Breast epithelium (tissue), 4 donors: ENCODE measurements at places on chromosomes 6 and 20.

GRCh38 chr20:20549704-20550103 lies 162.7 kb downstream of the RALGAPA2 start:
- no peak for DNase-seq

DNA sequence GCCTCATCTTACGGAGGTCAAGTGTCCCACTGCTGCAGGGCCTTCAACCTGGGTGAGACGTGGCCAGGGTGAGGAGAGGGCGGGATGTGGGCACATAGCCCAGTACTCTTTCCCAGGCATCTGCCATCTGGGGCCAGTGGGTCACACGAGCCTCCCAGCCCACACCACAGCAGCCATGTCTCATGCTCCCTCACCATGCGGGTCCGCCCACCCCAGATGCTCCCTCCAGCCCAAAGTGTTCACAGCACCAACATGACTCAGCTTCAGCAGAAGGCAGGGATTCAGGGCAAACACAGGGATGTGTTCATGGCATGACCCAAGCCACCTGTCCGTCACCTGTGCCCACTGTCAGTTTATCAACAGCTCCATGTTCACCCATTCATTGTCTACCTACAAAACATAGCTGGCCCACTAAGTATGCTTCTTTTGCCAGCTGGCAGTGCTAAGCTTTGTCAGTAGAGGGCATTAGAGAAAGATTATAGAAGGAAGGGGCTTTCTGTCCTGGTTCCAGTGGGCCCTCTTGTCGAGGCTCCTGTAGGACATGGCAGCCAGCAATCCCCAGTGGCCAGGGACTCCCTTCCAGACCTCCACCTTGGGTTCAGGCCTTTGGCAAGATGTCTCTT lies 109.2 kb downstream of the FOXF2 start:
- no peak for DNase-seq

- no peak for DNase-seq
Measured at GRCh38 chr6:15363523-15364400, 117.9 kb downstream of the JARID2 start.

GRCh38 chr6:137111296-137112066 lies 62.0 kb downstream of the IL22RA2 start:
- DNase-seq = no peak

GRCh38 chr6:52555518-52556233 lies 21.2 kb downstream of the TRAM2 start:
- DNase-seq = no peak

DNA sequence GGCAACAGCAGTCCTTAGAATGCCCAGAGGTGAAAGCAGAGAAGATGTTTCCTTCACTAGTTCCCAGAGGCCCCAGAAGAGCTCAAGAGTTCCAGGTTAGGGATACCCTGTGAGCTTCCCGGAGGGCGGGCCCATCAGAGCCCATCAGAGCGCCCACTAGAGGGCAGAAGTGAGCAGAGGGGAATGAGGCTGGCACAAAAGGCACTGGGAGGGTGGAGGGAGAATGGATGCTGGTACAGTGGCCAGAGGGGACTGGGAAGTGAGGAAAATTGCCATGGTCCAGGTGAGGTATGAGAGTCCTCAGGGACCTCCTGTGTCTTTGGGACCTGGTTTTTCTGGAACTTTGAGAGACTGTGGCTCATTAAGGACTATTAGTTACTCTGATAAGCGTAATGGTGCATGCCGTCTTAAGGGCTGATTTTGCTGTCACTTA lies 57.3 kb downstream of the LINC00237 start:
- no peak for DNase-seq

GRCh38 chr20:5606350-5606749 lies 143.9 kb upstream of the SHLD1 start:
- no peak for DNase-seq

DNA sequence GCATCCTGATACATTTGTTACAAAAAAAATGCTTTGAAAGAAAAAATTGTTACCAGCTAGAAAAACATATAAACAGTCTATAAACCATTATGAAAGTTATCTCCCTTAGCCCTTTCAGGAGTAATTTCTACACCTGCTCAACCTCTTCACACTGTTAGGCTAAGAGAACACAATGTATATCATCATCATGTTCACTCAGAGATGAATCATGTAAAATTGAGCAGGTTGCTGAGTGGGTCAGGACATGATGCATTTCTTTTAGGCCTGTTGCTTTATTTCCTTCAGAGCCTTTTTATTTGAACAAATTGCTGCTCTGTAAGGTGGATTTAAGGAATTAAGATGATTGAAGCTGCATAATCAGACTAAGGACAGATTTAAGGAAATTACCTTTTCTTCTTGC lies 531.3 kb upstream of the MAN1A1 start:
- DNase-seq = no peak

DNA sequence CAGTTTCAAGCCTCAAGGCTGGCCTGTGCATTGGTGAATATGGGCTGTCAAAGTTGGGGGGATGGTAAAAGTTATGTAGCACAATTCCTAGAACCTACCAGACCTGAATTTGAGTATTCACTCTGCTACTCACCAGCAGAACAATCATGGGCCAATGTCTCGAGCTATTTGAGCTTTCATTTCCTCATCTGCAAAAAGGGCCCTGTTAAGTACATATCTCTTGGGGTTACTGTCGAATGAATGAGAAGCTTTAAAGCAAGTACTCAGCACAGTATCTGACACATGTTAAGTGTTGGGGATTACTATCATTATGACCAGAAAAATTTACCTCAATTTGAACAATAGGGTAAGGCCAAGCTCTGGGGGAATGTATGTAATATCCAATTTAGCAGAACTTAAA lies 13.5 kb upstream of the ENPP4 start:
- no peak for DNase-seq

- no peak for DNase-seq
Measured at GRCh38 chr20:25319241-25320034, 71.2 kb downstream of the ABHD12 start.

DNA sequence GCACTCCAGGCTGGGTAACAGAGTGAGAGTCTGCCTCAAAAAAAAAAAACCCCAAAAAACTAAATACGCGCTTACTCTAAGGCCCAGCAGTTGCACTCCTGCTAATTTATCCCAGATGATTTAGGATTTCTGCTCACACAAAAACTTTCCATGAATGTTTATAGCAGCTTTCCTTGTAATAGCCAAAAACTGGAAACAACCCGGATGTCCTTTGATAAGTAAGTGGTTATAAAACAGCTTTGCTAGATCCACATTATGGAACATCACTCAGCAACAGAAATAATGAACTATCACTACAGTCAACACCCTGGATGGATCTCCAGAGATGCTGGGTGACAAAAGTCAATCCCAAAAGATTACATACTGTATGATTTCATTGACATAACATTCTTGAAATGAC lies 220.4 kb upstream of the JARID2 start:
- no peak for DNase-seq

GRCh38 chr6:86255973-86256372 lies 613.3 kb upstream of the SYNCRIP start:
- no peak for DNase-seq

DNA sequence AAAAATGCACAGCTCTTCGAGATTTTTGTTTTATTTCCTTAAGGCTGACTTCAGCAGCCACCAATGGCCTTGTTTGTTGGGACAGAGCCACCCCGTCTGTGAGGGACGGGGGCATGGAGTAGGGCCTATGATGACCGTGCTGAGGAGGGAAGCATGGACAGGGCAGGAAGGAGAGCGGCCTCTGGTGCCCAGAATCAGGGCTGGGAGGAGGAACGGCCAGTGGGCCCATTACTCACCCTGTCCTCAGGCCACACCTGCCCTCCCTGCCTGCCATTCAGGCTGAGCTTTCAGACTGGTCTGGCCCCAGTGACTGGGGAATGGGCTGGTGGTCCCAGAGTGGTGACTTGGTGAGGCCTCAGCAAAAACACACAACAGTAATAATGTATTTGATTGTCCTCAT lies 104.4 kb downstream of the SMOC2 start:
- DNase-seq = no peak

DNA sequence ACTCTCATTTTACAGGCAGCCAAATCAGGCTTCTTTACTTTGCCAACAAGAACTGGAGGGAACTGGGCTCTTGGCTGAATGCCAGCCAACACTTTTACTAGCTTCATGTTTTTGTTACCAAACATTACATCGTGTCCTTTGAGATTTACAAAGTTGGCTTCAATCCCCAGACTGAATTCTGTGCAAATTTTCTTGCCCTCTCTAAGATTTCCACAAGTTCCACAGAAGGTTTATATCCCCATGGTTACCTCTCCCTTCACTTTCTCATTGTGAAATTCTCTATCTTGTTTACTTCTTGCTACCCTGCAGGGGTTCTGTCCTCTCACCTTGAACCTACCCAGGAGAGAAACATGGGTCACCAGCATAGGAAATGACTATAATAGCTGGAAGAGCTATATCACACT lies 37.6 kb upstream of the PLCB1 start:
- peak; percentile 75 for DNase-seq

DNA sequence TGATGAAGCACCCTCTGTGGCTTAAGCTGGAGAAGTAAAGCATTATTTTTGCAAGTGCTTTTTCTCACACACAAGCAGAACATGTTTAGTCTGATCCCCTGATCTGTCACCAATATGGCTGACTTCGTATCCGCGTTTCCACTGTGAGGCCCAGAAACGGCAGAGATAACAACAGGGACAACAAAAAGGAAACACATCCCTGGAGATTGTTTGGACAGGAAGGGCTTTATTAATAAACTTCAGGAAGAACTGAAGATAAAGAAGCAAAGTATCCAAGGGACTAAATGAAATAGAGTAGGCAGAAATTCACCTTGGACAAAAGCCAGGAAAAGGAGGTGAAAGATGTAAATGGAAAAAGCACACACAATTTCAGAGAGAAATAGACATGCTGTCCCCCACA lies 49.2 kb downstream of the RARS2 start:
- no peak for DNase-seq

DNA sequence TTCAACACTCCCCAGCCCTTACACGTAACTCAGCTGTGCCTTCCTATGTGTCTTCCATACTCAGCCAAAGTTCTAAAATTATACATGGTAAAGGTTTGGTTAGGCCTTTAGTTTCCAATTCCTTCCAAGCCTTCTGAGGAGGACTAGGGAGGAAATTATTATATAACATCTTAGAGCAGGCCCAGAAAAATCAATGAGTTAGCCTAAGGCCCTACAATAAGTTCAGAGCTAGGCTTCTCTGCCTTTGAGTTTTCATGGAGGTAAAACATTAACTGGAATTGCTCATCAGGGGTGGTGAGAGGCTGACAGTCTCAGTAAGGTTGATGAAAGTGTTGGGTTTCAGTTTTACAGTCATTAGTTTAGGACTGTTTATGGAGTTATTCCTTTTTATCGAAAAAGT lies 286.0 kb downstream of the ADGB start:
- no peak for DNase-seq
